Left lung (tissue), 14 donors: ENCODE measurements at places on chromosomes 5 and 9.

GRCh38 chr5:53009816-53010215 lies 20.7 kb downstream of the ITGA2 start:
- DNase-seq = no peak

DNA sequence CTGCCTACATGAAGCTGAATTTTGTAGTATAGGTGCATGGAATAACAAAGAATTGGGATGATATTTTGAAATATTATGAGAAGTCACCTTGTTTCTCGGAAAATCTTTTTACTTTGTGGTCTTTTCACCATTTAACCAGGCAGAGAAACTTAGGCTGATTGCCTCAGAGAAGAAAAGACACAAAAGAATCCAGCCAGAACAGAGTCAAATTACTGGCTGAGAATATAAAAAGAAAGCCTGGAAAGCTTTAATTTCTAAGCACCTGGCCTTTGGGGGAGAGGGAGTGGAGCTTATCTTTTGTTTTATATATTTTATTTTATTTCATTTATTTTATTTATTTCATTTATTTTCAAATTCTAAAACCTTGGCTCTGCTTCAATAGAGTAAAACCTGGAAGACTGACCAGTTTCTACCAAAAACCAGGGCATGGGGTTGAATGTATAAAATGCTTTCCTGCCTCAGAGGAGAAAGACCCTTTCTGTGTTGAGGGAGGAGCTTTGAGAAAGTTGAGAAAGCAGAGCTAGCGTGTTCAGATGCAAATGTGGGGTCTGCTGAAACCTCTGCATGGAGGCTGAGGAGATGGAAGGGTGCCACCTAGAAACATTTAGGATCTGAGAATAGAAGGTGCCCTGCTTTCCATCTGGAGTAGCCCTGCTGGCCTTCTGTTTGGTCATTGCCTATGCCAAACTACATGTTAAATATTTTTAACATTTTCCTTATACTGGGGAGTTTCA lies 81.6 kb downstream of the NREP start:
- DNase-seq = no peak

GRCh38 chr5:11322133-11322532 lies 561.1 kb upstream of the DAP start:
- peak; percentile 49 for DNase-seq

- no peak for DNase-seq
These were observed 134.0 kb downstream of the DMRT2 start for GRCh38 chr9:1184146-1184545.

DNA sequence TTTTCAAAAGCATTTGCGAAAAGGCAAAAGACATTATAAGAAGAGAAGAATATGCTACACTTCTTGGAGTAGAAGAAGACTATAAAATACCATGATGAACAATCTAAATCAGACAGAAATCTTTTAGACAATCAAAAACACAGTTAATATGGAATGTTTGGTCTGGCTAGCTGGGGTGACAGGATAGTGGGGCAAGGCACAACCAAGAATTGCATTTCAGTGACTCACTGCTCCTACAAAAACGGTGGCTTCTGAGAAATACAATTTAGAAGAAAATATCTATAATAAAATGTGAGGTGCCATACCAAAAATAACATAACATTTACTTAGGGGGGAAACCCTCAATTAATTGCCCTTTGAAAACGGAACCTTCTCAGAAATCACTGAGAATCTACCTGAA lies 363.4 kb downstream of the NPR3 start:
- DNase-seq = no peak

GRCh38 chr5:113047234-113047633 lies 70.6 kb downstream of the DCP2 start:
- no peak for DNase-seq

- DNase-seq = no peak
These were observed 8.7 kb downstream of the DNAJB5 start for GRCh38 chr9:34998266-34998665.

GRCh38 chr5:179438011-179438441 lies 92.8 kb upstream of the ADAMTS2 start:
- no peak for DNase-seq

DNA sequence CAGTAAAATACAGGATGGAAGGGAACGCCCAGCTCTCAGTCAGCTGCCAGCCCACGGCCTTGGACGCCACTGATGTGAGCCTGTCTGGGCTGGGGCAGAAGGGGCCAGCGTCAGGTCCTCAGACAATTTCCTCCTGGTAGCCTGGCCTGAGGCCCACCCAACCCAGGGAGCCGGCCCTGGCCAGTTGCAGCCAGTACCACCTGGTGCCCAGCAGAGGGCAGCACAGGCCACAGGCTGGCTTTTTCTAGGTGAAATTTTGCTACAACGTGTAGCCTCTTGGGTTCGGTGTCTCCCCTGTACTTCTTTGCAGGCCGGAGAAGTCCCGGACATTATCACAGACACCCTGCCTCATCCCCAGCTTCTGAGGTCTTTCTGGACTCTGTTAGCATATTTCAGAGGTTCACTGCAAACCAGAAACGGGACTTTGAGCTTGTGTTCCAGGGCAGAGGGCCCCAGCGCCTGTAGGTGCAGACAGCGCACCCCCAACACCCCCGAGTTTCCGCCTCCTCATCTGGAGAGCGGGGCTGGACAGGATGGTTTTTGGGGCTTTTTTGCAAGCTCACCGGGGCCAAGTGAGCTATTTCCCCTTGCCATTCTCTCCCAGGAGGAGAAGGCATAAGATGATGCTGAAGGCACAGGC lies 45.9 kb upstream of the KCNMB1 start:
- DNase-seq = peak; percentile 54

- DNase-seq = no peak
These were observed 537.8 kb upstream of the PTGER4 start for GRCh38 chr5:40141896-40142295.

GRCh38 chr5:52988335-52989024 lies 672 bp upstream of the ITGA2 start:
- no peak for DNase-seq

DNA sequence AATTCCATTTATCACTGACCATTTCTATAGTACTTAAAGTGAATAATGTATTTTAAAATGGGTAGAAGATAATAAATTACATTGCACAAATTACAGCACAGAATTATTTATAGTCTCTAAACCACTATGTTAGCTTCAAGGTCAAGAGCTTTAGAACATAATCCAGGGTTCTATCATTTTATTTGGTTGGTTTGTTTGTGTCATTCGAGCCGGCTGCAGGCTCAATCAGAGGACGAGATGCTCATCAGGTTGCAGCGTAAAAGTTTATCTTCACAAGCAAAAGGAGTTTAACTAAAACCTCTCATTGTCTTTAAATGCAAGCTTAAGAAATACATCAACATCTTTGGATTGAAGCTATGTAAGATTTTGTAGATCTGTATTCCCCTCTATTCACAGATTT lies 523.8 kb downstream of the EFNA5 start:
- DNase-seq = no peak

DNA sequence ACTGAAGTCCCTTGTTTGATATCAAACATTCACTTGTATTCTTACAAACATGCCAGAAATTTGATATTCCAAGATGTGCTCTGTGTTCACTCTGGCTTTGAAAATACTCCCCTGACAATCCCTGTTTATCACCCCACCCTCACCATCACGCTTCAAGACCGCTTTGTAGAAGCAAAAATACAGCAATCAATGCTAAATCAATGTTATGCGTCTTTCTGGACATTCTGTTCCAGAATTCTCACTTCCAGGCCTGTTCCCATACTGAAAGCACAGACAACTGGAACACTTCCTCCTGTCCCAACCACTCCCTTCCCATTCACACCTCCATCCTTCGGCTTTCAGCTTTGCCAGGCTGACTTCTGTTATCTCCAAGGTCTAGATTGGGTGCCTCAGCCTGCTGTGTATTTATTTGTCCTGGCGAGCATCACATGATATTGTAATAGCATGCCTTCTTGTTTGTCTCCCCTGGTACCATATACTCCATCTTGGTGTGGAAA lies 72.8 kb downstream of the SNCAIP start:
- DNase-seq = no peak

- no peak for DNase-seq
These were observed 76.3 kb downstream of the CERT1 start for GRCh38 chr5:75435096-75435495.

DNA sequence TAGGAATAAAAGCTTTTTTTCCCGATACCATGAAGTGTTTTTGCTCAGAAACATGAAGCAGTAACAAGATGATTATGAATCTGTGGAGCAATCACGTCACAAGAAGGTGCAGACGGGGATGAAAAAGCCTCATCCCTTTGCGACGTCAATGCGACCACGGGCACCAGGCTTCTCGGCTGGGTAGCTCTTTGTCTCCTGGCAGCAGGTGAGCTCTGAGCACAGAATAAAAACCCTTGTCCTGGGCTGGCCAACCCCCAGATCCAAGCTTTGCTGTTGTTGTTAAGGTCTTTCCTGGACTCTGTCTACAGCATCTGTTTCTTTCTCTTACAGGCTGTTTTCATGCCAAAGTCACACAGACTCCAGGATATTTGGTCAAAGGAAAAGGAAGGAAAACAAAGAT lies 113.8 kb downstream of the ANKRD18B start:
- DNase-seq = no peak

GRCh38 chr5:96875791-96876291 lies 459 bp upstream of the ERAP2 start:
- DNase-seq = no peak
